Activated gamma-delta T cell treated with Interleukin-2 at 50 U/mL for 16 hours (primary cell): ENCODE measurements at places on chromosomes 11 and 22.
A peak's percentile ranks its signal among the peaks of the same experiment; 100 is the strongest.

GRCh38 chr11:10659339-10660216 lies 34.0 kb downstream of the IRAG1 start:
- no peak for DNase-seq

GRCh38 chr11:19557720-19558140 lies 154.9 kb upstream of the NAV2 start:
- DNase-seq: peak; percentile 69

- no peak for DNase-seq
Measured at GRCh38 chr22:36923131-36923788, 9.8 kb downstream of the CSF2RB start.

DNA sequence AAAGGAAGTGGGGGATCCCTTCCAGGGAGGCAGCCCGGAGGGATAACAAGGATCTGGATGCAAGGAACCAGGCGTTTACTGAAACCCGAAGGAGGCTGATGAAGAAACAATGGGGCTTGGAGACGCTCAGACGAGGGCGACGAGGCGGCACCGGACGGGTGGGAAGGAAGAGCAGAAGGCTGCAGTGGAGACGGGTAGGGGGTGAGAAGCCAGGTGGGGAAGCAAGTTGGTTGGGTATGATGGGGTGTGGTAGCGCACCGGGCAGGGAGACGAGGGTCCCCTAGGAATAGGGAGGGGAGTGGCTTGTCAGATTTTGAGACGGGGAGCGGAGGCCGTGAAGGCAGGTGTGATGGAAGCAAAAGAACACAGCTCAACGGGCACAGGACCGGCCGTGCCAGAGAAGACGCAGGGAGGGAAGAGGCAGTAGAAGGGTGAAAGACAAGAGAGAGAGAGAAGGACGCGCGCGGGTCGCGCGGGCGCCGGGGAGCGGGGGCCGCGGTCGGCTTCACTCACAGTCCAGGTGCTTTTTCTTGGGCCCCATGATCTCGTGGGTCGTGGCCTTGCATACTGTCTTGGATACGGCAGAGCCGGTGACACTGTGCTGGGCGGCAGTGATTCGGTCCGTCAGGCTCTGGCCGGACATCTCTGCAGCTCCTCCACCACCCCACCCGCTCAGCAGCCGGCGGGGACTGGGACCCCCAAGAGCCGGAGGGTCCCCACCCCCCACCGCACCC lies 579 bp downstream of the PICALM start:
- DNase-seq: peak; percentile 31

DNA sequence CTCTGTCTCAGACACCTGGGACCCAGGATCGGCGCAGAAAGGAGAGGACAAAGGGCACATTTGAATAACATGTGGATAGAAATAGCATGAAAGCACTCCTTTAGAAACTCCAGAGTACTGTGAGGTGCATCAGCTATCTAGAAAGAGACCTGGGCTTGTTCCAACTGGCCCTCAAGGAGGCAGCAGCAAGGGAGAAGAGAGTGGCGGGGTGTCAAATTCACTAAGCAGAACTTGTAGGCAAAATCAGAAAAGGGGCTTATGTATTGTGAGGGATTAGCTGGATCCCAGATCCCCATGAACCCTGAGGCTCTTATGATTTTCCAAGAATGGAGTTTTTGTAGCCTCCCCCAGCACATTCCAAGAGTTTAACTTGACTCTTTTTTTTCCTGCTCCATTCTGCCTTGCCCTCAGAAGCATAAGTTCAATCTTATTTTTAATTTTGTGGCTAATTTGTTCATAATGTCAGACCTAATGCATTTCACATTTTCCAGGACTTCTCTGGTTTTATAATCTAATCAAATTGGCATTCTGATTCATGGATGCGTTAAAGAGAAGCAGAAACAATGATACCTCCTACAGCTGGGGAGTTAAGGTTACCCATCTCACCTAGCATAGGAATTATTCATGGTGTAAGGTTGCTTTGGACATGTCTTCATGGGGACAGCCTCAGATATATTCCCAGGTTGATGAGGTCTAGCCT lies 33.6 kb downstream of the USH1C start:
- DNase-seq: no peak

DNA sequence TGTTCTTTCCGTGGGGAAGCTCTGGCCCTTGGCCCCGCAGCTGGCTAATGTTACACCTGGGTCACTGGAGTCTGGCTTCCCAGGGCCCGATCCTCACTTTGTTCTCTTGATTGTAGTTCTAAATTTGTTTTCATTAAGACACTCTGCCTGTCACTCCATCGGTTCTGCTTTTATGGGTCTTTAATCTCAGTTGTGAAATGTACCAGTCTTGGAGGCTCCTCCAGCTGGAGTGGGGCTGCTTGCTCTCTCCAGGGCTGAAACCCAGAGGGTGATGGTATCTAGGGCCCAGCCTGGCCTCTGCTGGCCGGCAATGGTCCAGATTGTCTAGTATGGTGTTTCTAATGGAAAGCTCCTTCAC lies 352.9 kb downstream of the TENM4 start:
- no peak for DNase-seq

- DNase-seq: no peak
Measured at GRCh38 chr11:14258221-14258935, 100.6 kb downstream of the RRAS2 start.

- no peak for DNase-seq
Measured at GRCh38 chr22:35470903-35471321, 69.7 kb upstream of the RASD2 start.

DNA sequence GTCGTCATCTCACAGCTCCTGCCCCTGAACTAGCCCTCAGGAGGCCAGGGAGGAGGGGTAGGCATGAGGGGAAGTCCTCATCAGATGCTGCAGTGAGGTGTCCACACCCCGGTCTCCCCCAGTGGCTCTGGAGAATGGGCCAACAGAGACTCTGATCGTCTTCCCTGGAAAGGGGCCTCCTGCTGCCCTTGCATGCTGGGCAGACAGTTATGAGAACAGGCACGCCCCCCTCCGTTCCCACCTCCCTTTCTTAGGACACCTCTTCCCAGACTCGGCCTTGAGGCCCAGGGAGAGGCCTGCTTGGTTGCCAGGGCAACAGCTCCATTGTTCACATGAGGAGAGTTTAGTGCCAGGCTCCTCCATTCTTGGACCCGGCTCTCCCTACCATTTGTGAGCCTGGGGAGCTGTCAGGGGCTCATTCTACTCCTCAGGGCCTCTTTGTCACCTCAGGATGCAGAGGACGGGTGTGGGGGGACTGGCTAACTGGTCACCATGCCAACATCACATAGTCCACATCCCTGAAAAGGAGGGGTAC lies 157.7 kb downstream of the TTC17 start:
- no peak for DNase-seq

GRCh38 chr11:38019072-38019775 lies 1421.2 kb upstream of the RAG2 start:
- no peak for DNase-seq

DNA sequence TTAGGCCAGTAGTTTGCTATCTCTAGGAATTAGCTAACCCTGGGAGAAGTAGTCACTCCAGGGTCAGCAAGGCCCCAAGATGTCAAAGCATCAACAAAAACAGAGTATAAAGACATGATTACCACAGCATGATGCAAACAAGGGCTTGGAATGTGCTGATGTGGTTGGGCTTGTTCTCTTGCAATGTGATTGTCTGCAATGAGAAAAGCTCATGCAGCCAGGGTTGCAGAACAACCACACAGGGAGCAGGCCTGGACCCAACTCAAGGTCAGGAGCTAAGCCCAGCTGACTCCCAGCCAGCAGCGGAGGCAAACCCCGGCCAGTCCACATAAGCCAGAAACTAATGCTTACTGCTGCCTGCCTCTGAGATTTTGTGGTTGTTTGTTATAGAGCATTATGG lies 132.4 kb upstream of the ZC3H12C start:
- DNase-seq: no peak

DNA sequence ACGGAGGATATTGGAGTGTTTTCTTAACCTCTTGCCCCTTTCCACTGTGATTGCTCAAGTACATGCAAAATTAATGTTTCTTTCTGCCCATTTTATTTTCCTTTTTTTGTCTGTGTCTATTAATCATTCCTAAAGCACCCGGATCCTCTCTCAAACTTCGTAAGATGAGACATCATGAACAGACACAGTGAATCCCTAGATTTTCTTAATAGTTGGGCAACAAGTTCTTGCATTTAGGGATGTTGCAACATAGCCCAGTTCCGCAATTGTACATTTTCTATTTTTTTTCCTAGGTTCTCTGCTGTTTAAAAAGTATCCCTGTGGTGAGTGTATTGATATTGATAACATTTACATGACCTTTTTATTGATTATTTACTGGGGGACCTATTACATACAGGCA lies 2.9 kb downstream of the FAM111A start:
- no peak for DNase-seq

- no peak for DNase-seq
Measured at GRCh38 chr22:25655371-25655935, 86.5 kb upstream of the MYO18B start.

- DNase-seq: no peak
Measured at GRCh38 chr22:48464246-48464645, 1363.4 kb downstream of the BRD1 start.

DNA sequence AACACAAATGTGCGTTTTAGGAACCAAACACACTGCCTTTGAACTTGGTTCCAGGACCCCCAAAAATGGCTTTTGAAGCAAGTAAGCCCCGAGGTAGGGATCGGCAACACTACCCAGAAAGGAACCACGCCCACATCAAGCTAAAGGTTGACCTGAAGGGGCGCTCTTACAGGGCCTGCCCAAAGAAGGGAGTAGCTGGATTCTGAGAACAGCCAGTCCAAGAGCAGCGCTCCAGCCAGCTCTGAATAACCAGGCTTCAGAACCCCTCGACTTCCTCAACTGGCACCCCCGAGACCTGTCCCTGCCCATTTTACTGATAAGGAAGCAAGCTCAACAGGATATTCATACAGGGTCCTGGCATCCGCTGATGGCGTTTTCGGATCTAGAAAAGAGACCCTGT lies 18.9 kb upstream of the MOB2 start:
- no peak for DNase-seq

GRCh38 chr11:134754521-134755198 lies 342.6 kb upstream of the B3GAT1 start:
- no peak for DNase-seq

DNA sequence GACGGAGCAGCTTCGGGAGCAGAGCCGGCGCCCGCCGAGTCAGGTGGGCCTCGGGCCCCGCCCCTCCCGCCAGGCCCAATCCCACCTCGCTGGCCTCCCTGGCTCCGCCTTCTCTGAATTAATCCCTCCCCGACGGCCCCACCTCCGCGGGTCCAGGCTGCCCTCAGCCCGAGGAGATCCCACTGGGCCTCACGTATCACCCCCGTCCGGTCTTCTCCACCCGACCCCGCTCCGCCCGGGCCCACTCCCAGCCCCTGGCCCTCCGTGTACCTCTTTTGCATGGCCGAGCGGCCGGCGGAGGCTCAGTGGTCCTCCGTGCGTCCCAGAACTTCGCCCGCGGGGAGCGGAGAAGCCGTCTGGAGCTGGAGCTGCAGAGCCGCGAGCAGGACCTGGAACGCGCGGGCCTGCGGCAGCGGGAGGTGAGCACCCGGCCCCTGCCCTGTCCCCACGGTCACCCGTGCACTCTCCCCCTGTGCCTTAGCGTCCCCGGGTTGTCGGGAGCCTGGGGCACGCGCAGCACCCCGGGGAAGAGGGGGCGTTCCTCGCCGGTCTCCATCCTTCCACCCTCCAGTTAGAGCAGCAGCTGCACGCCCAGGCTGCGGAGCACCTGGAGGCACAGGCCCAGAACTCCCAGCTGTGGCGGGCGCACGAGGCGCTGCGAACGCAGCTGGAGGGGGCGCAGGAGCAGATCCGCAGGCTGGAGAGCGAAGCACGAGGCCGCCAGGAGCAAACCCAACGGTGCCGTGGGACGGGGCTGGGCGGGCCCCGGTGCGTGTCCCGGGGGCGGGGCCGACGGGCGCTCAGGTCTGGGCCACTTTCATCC lies 2.2 kb upstream of the CD151 start:
- DNase-seq: peak; percentile 66

GRCh38 chr11:92179017-92179670 lies 45.5 kb upstream of the FAT3 start:
- DNase-seq: no peak

- DNase-seq: no peak
Measured at GRCh38 chr22:42363892-42364291, 68.3 kb downstream of the NFAM1 start.

DNA sequence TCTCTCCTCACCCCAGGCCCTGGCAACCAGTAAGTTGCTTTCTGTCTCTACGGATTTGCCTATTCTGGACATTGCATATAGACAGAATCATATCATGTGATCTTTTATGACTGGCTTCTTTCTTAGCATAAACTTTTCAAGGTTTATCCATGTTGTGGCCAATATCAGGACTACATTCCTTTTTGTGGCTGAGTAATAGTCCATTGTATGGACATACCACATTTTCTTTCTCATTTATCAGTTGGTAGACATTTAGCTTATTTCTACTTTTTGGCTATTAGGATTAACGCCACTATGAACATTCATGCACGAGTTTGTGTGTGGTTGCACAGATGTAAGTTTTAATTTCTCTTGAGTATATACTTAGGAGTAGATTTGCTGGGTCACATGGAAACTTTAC lies 35.7 kb downstream of the ARFGAP3 start:
- no peak for DNase-seq

- DNase-seq: no peak
Measured at GRCh38 chr11:118491041-118491440, 36.2 kb upstream of the TTC36 start.

DNA sequence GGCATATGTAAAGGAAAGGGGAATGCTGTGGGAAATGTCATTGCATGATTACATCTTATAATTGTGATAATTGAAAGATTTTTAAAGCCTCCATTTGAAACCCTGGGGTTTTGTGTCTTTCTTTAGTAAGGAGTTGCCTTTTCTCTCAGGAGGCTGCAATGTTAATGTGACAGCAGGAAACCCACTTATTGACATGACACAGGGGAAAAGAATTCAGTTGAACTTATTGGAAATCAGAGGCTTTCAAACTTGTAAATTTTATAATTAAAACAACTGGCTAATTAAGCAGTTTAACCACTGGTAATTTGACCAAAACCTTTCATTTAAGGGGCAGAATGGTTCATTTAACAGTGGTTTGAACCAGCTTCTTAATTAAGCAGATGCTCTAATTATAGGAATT lies 31.2 kb downstream of the MRPL48 start:
- no peak for DNase-seq

DNA sequence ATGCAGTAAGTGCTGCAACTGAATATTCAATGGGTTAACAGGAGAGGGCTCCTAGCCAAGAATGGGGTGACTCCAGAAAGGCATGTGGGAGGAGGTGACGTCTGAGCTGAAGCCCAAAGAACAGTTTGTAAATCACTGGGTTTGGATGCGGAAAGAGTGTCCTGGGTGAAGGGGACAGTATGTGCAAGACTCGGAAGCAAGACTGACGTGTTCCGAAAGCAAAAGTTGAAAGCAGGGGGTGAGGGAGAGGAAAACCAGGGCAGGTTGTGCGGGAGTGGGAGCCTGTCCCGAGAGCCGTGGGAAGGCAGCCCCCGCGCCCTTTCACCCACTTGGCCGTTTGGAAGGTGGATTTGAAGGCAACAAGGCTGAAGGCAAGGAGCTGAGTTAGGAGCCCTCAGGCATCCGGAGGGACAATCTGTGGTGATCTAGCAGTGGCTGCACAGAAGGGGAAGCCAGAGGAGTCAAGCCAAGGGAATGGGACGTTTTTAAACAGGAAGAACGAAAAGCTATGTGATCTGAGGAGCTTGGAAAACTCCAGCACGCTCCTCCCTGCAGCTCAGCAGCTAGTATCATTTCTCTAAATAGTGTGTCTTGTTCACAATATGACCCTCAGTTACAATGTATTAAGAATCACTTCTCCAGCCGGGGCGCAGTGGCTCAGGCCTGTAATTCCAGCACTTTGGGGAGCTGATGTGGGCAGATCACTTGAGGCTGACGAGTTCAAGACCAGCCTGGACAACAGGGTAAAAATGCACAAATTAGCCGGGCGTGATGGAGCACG lies 7.7 kb downstream of the SLC25A18 start:
- no peak for DNase-seq
